ENCODE measurements at places on chromosomes 1 and 21.

GRCh38 chr21:35333831-35334618 lies 284.9 kb upstream of the RUNX1 start:
- DNase-seq = no peak

GRCh38 chr21:44349416-44349846 lies 4.0 kb upstream of the TRPM2 start:
- DNase-seq = no peak

DNA sequence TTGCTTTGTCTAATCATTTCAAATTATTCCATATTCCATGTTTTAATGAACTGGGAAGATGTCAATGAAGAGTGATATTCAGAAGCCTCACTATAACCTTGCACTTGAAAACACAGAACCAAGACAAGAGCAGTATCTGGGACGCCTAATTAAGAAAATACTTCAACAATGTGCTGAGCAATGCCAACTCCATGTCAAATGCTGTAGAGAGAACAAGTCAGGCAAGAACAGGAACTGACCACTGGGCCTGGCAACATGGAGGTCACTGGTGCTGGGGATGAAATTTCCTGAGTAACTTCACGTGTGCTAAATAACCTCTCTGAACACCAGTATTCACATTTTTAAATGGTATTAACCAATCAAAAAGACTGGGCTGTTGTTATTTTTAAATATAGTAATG lies 22.8 kb downstream of the HEATR1 start:
- DNase-seq = no peak

DNA sequence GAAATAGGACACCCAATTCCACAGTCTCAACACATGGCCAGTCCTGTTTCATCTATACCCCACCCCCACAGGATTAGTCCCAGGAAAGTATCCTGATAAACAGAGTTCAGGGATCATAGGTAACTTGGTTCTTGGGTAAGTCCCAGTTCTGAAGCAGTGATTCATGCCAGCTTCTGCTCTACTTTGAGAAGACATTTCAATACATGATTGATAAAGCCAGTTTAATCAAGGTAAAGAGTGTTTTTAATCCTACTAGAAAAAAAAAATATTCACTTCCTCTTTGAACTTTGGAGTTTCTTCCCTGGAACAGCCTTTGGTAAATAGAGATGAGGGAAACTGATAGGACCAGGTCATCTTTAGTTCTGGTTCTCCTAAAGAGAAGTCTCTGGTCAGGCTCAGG lies 142.4 kb downstream of the TLR5 start:
- no peak for DNase-seq

DNA sequence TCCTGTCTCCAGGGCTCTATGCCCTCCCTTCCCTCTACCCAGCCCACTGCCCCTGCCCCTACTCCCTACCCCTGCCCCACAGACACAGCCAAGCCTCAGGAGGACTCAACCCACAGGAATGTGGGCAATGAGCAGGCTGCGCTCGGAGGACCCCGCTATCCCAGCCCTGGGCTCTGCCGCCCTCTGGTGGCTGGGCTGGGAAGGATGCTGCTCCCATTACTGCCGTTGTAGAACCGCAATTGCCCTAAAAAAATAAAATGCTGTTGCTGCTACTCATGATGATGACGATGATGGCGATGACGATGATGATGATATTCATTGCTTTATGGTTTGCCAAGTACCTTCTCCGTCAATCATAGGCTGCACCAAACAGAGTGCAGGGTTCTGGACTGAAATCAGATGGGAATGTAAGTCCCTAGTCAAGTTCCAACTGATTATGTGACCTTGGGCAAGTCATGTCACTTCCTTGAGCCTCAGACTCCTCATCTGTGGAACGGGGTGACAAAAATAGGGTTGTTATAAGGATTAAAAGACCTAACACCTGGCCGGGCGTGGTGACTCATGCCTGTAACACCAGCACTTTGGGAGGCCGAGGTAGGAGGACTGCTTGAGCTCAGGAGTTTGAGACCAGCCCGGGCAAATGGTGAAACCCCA lies 24.6 kb downstream of the ARHGEF19 start:
- DNase-seq = no peak

GRCh38 chr1:55179177-55179835 lies 35.9 kb downstream of the USP24 start:
- no peak for DNase-seq

- DNase-seq = no peak
Measured at GRCh38 chr1:117589544-117589943, 16.3 kb upstream of the TENT5C start.

DNA sequence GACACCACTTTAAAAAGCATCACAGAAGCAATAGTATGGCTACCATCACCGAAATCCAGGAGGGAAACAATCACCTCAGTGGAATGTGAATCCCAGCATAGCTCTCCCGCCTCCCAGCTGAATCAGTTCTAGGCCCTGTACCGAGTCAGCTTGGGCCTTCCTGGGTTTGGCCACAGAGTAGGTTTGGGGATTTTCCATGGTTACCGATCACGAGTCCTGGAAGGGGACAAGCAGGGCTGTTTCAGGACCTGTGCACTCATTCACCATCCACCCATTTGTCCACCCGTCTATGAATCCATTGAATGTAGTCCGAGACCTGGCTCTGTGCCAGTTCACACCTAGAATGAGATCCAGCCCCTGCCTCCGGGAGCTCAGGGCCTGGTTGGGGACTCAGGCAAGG lies 94.2 kb downstream of the ARHGEF10L start:
- DNase-seq = peak; percentile 66

DNA sequence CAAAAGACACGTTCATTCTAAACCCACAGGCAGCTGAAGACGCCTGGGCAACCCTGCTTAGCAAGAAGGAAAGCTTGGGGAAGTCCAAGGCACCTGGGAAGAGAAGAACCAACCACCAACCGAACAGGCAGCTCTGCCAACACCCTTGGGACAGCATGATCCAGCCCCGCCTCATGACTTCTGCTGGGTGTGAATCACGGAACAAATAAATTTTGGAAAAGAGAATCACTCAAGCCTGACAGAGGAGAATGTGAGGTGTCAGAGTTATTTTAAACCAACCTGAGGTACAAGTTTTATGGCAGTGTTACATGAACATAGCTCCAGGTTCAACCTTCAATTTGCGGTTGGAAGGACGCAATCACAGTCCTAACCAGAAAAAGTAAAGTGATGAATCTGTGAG lies 10.0 kb upstream of the PADI4 start:
- no peak for DNase-seq

DNA sequence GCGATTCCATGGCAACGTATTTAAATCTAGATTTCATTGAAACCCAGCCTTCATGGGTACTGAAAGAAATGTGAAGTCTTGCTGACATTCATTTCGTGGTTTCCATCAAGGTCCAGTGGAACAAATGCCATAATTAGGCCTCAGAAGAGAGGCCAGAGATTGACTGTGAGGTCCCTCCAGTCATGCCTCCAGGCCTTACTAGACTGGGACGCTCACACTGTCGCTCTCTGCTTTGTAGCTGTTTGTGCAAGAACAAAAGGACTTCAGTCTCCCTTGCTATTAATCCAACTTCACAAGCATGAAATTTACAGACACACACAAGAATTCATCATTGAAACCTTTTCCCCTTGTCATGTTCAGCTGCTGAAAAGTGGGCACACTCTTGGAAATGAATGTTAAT lies 180.4 kb upstream of the FOXD3 start:
- DNase-seq = no peak

- no peak for DNase-seq
Measured at GRCh38 chr1:36987276-36987675, 47.0 kb downstream of the GRIK3 start.

All from GM04503 (cell line).